ENCODE measurements at places on chromosomes 7 and 10.

DNA sequence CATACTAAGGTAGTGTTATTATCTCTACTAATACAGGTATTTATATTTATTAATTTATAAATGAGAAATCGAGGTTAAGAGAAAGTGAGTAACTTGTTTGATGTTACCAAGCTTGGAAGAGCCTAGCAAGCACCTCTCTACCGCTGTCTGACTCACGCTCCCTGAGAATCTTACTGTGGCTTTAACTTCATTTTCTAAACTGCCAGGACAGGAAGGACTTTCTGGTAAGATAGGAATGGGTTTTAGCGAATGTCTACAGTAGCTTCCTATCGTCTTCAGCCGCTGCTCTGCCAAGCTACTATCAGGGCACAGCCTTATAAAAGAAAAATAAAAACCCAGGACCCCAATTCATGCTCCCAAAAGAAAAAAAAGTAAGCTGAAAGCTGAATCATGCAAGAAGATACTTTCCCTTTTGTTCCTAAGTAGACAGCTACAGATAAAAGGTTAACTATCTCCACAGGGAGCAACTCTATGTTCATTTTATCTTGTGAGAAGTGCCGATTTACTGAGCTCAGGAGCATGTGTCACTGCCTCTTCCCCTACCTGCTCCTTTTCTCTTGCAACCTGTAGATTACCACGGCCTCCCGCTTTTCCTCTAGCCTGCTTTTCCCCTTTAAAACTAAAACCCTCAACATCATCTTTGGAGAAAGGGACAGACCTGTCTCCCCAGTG lies 60.2 kb downstream of the THNSL1 start:
- DNase-seq, result no peak

DNA sequence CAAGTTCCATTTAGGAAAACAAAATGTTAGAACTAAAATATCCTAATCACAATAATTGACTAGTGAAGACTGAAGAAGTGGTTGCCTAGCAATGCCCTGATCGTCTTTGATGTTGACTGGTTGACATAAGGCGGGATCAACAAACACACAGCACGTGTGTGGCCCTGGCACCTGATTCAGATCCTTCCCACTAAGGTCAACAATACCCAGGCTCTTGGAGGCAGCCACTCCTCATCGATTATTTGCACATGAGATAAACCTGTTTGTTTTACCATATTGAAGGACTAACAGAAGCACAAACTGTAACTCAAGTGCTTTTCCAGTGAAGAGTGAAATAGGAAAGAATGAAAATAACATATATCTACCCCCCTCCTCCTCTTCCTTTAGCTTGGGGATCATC lies 15.6 kb downstream of the FANK1 start:
- DNase-seq, result no peak

DNA sequence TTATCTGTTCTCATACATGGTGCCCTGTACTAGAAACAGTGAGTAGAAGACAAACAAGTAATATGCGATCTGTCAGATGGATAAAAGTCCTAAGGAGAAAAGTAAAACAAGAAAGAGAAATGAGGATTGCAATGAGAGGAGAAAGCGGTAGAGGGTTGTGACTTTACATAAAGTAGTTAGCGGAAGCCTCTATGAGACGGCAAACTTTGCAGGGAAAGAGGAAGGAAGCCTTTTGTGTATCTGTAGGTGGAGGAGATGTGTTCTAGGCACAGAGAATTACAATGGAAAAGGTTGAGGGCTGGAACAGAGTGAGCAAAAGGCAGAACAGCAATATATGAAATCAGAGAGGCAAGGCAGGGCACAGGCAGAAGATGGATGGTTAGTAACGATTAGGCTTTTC lies 150.4 kb upstream of the SEMA3E start:
- no peak for DNase-seq

DNA sequence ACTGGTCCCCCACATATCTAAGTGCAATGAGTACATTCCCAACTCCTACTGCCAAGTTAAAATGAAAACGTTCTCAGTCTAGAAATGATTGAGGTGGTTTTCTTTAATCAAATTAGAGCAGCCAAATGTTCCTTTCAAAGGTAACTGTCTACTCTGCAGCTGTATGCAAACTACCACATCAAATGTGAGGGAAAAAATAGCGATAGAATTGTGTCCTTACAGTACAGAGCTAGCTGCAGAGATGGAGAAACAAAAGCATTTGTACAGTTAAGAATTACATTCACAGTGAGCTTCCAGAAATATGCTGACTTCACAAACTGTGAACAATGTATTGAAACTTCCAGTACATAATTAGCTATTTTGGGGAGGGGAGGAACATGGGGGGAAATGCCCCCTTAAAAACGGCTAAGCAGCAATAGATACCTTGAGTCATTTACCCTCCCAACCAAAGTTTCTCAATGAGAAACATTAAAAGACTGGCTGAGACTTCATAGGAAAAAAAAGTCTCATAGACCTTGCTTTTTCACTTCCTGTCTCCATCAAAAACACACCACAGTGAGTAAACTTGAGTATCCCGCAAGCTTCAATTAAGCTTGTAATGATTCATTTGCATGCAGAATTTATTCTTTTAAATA lies 22.9 kb downstream of the CDK6 start:
- no peak for DNase-seq

GRCh38 chr10:42962902-42963231 lies 114.0 kb upstream of the RET start:
- DNase-seq, result no peak

- no peak for DNase-seq
Observed at GRCh38 chr10:85433248-85433647, 933.3 kb downstream of the GRID1 start.

DNA sequence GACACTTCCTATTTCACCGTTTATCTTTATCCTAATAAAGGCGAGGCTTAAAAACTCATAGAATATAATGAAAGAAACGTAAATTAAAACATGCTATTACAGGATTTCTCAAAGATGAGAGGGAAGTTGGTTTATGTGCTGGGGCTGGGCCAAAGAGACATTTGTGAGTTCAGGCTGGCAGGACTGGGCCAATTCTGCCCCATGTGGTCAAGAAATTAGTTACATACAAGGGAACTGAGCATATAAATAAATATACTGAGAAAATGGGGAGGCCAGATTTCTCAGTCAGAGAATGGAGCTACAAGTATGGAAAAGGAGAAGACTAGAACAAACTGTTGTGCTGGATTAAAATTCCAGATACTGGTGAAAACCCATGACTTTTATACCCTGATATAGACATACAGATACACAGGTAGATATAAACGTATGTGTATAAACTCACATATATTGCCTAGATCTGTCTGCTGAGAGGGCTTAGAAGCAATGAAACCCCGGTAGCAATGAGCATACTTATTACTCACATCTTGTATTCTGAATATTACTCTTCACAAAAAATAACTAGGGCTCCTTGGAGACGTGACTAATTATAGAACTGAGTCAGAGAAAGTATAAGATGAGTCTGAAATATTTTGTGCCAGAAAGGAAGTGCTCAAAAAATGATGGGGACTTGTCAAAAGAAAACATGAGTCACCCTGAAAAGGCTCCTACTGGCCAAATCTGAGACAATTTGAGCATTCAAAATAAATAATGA lies 155.7 kb upstream of the FGFR2 start:
- no peak for DNase-seq

DNA sequence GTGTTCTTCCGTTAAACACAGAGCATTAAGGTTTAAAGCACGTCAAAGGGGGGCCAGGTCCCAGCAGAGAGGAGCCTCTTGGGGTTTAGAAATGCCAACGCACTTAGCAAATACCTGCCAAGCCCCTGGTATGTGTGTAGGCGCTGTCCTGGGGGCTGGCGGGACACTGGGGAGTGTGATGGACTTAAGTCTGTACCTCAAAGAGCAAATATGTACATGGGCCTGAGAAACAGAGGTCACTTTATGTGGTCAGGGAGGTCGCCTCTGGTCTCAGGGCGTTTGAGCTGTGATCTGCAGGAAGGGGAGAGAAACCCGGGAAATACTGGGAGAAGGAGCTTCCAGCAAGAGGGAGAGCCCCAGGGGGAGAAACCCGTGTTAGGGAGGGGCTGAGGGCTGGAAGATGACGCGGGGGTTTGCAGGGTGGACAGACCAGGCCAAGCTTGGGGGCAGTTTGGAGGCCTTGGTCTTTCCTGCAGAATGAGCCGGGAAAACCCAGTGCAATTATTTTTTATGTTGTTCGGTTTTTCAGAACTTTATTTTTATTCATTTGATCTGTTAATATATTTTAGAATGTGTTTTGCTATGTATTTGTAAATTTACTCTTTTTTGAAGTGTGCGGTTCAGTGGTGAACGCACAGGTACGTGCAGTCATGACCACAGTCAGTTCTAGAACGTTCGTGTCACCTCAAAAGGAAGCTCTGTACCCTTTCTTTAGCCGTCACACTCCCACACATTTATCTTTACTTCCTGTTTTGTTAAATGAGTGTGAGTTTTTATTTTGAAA lies 441.4 kb upstream of the FOXK1 start:
- no peak for DNase-seq

DNA sequence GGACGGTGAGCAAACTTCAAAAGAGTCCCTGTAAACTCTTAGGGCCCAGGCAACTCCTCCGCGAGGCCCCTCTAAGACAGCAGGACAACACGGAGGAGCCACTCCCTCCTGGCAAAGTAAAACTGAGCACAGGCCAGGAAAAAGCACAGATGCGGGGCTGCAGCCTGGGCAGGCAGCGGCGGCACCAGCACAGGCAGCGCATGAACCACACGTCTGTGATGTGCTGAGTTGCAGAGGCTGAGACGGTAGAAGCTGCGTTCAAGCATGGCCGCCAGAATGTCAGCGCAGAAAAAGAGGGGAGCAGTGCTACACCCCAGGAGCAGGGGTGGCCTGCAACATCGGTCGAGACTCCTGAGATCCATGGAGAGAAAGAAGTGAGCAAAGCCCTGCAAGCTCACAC lies 46.1 kb upstream of the STK17A start:
- DNase-seq, result no peak

GRCh38 chr10:77643795-77644468 lies 6.3 kb upstream of the KCNMA1 start:
- DNase-seq, result peak; percentile 11

- no peak for DNase-seq
Observed at GRCh38 chr7:112272921-112273561, 66.5 kb downstream of the ZNF277 start.

DNA sequence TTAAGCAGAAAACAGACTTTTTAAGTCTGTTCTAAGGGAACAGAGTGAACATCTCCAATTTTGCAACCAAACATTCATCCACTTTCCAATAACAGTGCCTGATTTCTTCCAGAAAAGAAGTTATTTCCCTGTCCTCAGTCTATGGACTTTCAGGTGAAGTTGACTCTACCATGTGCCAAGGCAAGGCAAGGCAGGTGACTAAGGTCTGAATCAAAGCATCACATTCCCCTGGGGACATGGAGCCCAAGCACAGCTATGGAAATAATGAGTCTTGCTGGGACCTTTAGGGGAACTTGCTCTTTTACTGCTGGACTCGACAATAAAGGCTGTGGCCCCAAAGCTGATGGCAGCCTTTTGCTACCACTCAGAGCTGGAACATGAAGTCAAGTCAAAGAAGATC lies 182.2 kb downstream of the FGFR2 start:
- no peak for DNase-seq

DNA sequence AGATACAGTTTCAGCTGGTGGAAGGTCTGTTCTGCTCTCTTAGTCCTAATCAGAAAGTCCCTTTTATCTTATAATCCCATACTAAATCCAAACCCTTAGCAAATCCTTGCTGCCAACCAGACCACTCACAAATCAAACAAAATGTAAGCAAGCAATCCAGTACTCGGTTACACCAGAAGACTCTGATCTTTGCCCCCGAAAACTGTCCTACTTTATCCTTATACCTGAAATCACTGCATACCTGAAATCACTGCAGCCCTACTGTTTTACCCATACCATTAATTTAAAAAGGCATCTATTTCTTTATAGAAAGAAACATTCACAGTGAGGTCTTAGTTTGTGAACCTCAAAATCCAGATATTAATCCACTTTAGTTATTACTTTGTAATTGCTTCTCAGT lies 64.7 kb downstream of the GSDME start:
- DNase-seq, result no peak

DNA sequence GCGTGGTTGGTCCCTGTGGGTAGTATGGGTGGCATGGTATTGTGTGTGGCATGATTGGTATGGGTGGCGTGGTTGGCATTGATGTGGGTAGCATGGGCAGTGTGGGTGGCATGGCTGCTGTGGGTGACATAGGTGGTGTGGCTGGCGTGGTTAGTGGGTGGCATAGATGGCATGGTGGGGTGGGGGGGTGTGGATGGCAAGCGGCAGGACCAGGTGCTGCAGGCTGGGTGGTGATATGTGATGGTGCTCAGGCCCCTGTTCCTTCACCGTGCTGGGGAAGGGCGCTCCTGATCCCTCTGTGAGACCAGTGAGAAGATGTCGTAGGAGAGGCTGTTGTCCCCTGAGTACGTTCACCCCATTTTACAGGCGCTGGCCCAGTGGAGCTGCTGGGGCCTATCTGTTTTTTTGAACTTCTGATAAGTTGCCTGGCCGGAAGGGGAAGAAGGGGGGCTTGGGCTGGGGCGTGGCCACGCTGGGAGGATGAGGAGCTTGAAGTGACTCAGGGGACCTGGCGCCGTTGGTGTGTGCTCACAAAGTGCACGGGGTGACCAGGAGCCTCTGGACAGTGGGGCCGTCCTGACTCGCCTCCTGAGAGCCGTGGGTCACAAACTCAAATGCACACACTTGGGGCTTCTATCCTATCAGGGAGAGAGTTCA lies 17.5 kb downstream of the INPP5A start:
- peak; percentile 40 for DNase-seq

DNA sequence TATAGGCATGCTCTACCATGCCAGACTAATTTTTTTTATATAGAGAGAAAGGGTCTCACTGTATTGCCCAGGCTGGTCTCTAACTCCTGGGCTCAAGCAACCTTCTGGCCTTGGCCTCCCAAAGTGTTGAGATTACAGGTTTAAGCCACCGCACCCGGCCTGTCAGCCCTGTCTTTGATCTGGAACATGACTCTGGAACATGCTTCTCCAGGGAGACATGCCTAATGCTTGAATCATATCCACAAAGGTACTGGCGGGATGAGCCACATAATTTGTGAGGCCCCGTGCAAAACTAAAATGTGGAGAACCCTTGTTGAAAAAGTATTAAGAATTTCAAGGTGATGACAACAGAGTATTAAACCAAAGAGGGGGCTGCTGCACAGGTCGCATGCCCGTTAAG lies 282.8 kb downstream of the ARHGAP12 start:
- no peak for DNase-seq

DNA sequence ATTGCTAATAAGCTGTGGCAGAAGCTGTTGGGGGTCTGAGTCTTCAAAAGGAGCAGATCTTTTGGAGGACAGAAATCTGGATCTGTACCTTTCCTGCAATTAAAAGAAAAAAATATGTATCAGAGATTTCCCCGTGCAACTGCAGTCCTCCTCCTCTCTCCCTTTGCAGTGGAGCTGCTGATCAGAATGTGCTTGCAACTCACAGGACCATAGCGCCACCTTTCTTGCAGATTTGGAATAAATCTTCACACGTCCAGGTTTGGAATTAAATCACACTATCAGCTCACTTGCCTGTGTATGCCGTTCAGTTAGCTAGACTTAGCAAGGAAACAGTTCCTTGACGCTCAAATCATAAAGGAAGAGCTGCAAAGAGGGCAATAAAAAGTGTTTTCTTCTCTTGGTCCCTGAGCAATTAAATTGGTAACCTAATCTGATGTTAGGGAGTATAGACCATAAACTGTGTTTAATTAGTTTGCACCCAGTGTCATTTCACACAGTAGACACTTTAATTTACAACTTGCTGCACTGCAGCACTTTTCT lies 77.4 kb downstream of the PON1 start:
- no peak for DNase-seq

- DNase-seq, result no peak
Observed at GRCh38 chr10:113362645-113363091, 190.2 kb upstream of the HABP2 start.

- DNase-seq, result no peak
Observed at GRCh38 chr10:64733980-64734379, 1212.8 kb downstream of the REEP3 start.

- no peak for DNase-seq
Observed at GRCh38 chr10:69069090-69070042, 18.5 kb upstream of the SRGN start.

All from activated CD4-positive, alpha-beta T cell treated with anti-CD3 and anti-CD28 coated beads, Interleukin-2, amount 50 U/mL, for 48 hours (primary cell).